ENCODE measurements at places on chromosomes 5 and 9.

DNA sequence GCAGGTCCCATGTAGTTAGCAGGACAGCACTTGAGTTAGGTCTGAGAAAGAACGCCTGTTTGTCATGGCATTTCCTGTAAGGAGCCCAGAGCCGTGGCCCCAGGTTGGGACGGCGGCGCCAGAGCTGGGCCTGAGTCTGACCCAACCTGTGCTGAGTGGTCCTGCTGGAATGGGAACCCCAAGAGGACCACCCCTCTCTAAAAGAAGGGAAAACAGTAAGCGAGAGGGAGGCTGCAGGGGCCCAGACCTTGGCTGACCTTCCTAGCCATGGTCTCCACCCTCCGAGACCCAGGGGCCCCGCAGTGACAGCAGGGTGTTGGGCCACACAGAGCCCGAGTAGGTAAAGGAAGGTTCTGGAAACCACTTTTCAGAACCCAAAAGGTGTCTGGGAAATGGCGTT, 1.8 kb upstream of the LRRC14B start:
- peak; percentile 22 for DNase-seq

- no peak for DNase-seq
Observed at GRCh38 chr5:170338933-170339779, 41.6 kb upstream of the LCP2 start.

GRCh38 chr9:38003230-38003629, 65.8 kb downstream of the SHB start:
- DNase-seq = no peak

- DNase-seq = no peak
Observed at GRCh38 chr5:108560581-108560980, 178.7 kb upstream of the FBXL17 start.

DNA sequence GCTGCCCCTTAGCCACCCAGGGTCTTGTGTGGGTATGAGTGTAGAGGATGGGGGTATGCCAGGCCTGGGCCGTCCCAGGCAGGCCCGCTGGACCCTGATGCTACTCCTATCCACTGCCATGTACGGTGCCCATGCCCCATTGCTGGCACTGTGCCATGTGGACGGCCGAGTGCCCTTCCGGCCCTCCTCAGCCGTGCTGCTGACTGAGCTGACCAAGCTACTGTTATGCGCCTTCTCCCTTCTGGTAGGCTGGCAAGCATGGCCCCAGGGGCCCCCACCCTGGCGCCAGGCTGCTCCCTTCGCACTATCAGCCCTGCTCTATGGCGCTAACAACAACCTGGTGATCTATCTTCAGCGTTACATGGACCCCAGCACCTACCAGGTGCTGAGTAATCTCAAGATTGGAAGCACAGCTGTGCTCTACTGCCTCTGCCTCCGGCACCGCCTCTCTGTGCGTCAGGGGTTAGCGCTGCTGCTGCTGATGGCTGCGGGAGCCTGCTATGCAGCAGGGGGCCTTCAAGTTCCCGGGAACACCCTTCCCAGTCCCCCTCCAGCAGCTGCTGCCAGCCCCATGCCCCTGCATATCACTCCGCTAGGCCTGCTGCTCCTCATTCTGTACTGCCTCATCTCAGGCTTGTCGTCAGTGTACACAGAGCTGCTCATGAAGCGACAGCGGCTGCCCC, 2.6 kb downstream of the SLC35A4 start:
- peak; percentile 45 for DNase-seq
